Activated CD4-positive, alpha-beta T cell treated with anti-CD3 and anti-CD28 coated beads, Interleukin-2, amount 50 U/mL, for 24 hours (primary cell): ENCODE measurements at places on chromosomes 2 and 18.

DNA sequence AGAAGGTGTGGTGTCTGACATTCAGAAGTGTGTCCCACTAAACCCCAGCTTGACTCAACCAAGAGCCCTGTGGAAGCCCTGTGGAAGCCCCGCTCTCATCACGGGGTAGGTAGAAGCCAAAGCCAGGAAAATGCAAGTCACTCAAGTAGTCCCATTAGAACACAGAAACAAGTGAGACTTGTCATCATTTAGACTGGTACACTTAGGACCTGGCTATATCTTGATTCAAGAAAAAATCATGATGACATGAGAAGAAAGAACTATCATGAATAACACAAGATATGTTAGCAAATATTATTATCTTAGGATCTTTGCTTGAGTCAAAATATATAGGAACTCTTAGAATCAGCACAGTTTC is 28.2 kb upstream of the SULT1C4 start:
- no peak for DNase-seq

- no peak for DNase-seq
These were observed 44.7 kb downstream of the MARCO start for GRCh38 chr2:118986738-118987137.

GRCh38 chr2:215883799-215884198 is 129.6 kb downstream of the MREG start:
- DNase-seq, result no peak

- DNase-seq, result no peak
These were observed 14.6 kb upstream of the NT5DC4 start for GRCh38 chr2:112706170-112706664.

DNA sequence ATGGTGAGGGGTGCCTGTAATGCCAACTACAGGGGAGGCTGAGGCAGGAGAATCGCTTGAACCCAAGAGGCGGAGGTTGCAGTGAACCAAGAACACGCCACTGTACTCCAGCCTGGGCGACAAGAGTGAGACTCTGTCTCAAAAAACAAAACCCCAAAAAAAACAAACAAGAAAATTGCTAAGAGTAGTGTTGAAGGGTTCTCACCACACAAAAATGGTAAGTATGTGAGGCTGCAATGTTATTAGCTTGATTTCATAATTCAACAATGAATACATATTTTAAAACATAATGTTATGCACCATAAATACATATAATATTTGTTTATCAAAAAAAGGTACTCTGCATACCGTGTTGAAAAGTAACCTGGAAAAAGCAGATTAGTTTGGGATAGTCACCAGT is 45.8 kb downstream of the PSMG2 start:
- DNase-seq, result no peak

- no peak for DNase-seq
These were observed 341.6 kb upstream of the LRP1B start for GRCh38 chr2:142472382-142472781.

DNA sequence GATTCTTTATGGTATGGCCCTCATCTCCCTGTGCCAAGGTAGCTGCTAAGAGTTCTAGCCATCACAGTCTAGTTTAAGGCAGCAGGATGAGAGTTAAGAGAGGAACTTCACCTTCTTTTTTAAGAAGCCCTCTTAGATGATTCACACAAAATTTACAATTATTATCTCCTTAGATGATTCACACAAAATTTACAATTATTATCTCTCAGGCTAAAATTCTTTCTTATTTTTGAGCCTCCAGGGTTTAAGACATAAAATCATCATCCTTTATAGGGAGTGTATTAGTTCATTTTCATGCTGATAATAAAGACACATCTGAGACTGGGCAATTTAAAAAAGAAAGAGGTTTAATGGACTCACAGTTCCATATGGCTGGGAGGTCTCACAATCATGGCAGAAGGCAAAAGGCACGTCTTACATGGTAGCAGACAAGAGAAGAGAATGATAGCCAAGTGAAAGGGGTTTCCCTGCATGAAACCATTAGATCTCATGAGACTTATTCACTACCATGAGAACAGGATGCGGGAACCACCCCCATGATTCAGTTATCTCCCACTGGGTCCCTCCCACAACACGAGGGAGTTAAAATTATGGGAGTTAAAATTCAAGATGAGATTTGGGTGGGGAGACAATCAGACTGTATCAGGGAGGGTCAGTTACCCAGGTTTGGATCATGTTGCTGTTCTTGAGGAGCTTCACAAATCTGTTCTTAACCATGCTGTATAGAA is 133.0 kb upstream of the MYO3B start:
- no peak for DNase-seq

GRCh38 chr2:138615257-138615656 is 113.7 kb downstream of the SPOPL start:
- no peak for DNase-seq

GRCh38 chr2:42298132-42298531 is 62.9 kb downstream of the COX7A2L start:
- no peak for DNase-seq
